ENCODE measurements at places on chromosomes 11 and 22.

DNA sequence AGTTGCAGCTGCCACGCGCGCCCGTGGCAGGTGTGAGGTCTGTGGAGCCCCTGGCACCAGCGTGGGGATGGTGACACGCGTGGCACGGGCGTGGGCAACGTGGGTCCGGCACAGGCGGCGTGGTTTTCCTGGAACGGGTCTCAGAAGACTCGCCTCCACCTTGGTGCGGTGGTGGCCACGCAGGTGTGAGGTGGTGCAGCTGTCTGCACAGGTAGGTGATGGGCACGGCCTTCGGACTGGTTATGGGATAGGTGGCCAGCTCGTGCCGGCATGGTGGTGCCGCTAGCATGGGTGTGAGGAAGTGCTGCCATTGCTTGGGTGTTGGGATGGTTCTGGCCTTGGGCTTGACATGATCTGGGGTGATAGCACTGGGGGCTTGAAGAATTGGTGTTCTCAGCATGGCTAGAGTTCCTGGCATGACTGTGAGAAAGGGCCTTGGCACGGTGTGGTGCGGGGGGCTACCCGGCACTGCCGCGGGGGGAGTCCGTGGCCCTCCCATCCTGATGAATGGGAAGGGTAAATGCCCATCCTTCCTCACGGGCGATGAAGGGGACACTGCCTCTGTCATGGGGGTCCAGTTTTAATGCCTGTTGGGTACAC lies 531 bp downstream of the DAGLA start:
- no peak for DNase-seq

GRCh38 chr11:34468209-34468841 lies 29.6 kb downstream of the CAT start:
- peak; percentile 4 for DNase-seq

GRCh38 chr22:43862882-43863202 lies 529 bp upstream of the SULT4A1 start:
- no peak for DNase-seq

- DNase-seq: peak; percentile 48
Observed at GRCh38 chr22:50270666-50271394, 650 bp upstream of the MAPK11 start.

GRCh38 chr11:91239359-91239758 lies 985.3 kb upstream of the FAT3 start:
- DNase-seq: no peak

- DNase-seq: no peak
Observed at GRCh38 chr11:91846002-91846401, 378.6 kb upstream of the FAT3 start.

GRCh38 chr11:82738091-82738490 lies 4.4 kb upstream of the FAM181B start:
- no peak for DNase-seq

GRCh38 chr11:129440028-129440713 lies 64.5 kb downstream of the BARX2 start:
- DNase-seq: no peak
